GM12864 (cell line): ENCODE measurements at places on chromosomes 4 and X.

- no peak for DNase-seq
These were observed 34.4 kb upstream of the CCDC160 start for GRCh38 chrX:134202561-134202960.

- DNase-seq, result no peak
These were observed 738.2 kb downstream of the ADGRL3 start for GRCh38 chr4:61938250-61938846.

GRCh38 chrX:30402366-30402765 is 93.2 kb upstream of the NR0B1 start:
- DNase-seq, result no peak

GRCh38 chr4:117889978-117890377 is 144.3 kb upstream of the NDST3 start:
- no peak for DNase-seq

- DNase-seq, result no peak
These were observed 592.4 kb downstream of the GLUD2 start for GRCh38 chrX:121639781-121640180.

DNA sequence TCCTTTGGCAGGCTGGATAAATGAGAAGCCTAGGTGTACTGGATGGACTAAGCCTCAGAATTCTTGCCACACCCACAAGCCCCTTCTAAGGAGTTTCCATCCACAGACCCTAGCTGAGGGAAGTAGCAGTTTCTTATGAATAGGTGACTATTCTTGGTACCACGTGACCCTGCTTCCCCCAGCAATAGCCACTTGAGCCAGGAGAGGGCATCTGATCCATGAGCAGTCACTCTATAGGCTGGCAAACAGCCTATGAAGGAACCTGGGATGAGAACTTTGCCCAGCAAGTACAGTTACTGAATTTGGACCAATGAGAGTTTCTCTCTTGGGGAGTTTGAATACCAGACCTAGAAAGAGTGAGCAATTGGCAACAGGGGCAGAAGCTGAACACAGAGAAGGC is 84.0 kb downstream of the RTL9 start:
- no peak for DNase-seq

DNA sequence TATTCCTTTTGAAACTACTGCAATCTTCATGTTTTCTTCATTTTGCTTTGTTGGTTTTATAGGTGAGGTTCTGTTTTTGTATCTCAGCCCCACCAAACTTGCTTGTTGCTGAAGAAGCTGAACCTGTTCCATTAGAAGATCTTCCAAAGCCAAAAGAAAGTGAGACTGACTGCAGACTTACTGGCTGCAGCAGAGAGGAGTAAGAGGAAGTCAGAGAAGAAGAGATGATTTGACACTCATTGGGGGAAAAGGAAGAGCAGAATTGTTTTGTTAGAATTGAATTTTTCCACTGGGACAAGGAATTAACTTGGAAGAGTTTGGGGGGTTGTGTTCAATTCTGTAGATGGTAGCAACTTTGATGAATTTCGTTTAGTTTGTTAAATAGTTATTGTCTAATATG is 3.1 kb downstream of the TEX13D start:
- no peak for DNase-seq

DNA sequence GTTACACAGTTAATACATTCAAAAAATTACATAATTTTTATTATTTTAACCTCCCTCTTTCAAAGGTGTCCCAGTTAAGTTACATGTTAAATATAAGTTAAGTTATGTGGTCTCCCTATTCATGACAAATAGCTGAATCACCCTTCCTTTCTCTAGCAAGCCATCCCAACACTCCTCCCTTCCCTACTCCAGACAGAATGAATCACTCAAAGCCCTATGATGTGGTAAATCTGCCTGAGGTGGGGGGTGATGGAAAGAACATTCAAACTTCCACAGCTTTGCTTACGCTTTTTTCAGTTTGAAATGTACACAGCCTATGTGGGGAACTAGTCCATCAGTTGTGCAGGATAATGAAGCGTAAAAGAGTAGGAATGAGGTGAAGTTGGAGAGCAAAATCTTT is 90.2 kb downstream of the CXCL13 start:
- no peak for DNase-seq

GRCh38 chr4:143381189-143382118 is 44.8 kb downstream of the GAB1 start:
- DNase-seq, result no peak

GRCh38 chr4:22435652-22436051 is 80.2 kb downstream of the ADGRA3 start:
- no peak for DNase-seq
